ENCODE measurements at places on chromosomes 1 and 21.
A peak's percentile ranks its signal among the peaks of the same experiment; 100 is the strongest.

DNA sequence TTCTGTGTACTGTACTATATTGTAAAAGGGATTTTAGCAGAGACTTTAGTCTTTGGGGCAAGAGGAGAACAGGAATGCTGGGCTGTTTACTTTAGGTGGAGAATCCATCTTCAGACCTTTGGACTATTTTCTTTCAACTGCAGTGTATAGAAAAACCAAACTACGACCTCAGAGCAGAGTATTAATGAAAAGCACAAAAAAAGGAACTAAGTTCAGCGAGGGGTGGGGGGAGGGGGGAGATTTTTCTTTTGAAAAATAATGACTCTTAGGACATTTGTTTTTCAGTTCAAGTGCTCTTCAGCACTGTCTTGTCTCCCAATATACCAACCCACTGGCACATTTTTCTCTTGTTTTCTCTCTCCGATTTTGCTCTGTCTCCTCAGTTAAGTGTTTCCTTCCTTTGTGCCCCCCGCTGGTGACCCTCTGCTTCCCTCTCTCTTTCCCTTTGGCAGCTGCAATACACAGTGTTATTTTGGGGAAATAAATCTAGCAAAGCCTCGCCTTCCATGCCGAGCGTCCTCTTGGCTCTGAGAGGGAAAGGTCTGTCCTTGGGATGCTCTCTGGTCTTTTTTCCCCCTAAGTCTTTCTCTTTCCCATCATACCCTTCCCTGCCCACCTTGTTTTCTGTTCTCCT, 44.8 kb downstream of the ACP6 start:
- DNase-seq, result no peak

- peak; percentile 53 for DNase-seq
Observed at GRCh38 chr1:22420455-22421053, 31.1 kb upstream of the ZBTB40 start.

DNA sequence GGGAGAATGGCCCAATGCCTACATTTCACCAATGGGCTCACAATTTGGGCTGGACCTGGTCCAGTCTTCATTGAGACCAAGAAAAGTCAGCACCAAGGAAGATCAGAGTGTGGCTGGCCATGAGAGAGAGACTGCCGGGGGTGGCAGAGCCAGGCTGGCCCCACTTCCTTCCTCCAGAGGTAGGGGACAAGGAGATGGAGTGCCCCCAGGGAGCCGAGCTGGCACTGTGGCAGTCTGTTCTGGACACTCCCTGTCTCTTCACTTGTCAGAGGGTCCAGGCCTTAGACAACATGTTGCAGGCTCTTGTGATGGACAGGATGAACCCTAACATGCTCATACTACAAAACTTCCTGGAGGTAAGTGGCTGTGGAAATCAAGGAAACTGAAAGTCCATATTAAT, 27.7 kb downstream of the INAVA start:
- no peak for DNase-seq

GRCh38 chr1:151990856-151991198, 2.8 kb downstream of the S100A10 start:
- DNase-seq, result peak; percentile 35

DNA sequence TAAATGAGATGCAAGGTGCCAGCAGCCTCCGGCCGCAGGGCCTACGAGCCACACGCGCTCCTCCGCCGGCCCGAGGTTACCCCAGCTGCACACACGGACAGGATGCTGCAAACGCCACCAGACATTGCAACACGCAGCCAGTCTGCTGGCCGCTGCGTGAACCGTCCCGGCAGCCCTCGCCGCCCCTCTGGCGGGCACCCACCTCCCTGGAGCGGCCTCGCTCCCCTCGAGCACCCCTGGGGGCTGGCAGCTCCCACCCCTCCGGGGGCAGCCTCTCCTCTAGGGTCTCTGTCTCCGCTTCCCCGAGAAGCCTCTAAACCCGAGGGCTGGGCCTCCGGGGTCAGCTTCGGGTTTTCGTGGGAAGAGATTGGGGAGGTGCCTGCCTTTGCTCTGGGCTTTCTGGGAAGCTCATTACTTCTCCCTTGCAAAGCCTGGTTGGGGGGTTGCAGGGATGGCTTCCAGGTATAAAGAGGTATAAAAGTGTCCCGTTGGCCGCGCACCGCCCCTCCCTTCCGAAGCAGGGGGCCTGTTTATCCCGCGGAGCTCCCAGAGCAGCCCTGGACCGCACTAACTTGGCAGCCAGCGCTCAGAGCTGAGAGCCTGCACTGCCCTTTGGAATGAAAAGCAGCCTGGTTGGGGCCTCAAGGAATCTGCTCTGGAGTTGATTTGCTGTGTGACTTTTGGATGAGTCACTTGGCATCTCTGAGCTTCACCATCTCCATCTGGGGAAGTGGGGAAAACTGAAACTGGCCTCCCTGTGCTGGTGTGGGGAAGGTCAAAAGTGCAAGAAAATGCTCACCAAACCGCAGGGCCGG, 21.8 kb downstream of the DHRS3 start:
- peak; percentile 87 for DNase-seq

- DNase-seq, result no peak
Observed at GRCh38 chr1:64934878-64935275, 31.5 kb downstream of the JAK1 start.

DNA sequence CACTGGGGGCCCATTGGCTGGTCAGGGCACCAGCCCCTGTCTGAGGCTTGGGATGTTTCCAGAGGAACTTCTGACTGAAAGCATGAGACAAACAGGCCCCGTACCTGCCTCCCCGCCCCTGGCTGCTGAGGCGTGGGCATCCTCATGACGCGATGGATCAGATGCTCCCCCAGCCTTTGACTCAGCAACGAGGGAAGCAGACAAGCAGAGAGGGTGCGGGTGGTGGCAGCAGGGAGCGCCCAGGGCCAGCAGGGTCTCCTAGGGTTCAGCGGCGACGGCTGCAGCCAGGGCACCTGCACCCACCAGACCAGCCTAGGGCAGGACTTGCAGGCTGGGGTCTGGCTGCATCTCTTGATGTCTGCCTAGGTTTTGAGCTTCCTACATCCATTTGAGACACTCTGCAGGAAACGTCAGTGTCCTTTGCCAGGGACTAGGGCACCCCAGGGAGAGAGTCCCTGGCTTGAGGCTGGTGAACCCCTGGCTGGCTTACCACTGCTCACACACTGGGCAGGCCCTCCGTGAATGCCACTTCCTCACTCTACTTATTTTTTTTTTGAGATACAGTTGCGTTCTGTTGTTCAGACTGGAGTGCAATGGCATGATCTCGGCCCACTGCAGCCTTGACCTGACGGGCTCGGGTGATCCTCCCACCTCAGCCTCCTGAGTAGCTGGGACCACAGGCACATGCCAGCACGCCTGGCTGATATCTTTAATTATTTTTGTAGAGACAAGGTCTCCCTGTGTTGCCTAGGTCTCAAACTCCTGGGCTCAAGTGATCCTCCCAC, 63.3 kb downstream of the DHRS3 start:
- no peak for DNase-seq

- DNase-seq, result peak; percentile 67
Observed at GRCh38 chr1:246492611-246493245, 14.4 kb downstream of the SMYD3 start.

GRCh38 chr1:207021139-207021861, 11.3 kb downstream of the C1orf116 start:
- no peak for DNase-seq

DNA sequence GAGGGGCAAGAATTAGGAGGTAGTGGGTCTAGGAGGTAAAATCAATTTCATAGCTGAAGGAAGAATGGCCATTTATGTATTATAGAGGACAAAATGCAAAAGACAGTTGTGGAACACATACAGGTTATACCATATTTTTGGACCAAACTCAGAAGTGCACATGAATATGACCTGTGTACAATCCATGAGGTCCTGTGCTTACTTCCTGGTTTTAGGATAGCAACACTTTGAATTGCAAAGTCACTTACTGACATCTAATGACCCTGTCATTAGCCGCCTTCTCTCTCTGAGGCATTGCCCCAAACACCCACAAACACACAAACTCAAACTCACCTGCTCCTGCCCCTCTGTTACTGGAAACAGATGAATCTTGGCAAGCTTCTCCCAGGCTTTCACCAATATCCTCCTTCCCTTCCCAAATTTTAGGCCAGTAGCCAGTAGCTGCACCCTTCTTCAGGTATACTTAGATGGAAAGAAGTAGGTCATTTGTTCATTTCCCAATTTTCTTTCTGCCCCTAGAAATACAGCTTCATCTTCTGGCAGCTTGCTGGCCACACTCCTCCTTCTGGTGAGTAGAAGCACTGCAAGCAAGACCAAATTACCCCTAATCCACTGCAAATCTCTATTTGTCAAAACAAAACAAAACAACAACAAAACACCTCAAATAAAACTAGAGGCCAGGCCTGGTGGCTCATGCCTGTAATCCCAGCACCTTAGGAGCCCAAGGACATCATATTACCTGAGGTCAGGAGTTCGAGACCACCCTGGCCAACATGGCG, 13.7 kb upstream of the RPL5 start:
- DNase-seq, result no peak

DNA sequence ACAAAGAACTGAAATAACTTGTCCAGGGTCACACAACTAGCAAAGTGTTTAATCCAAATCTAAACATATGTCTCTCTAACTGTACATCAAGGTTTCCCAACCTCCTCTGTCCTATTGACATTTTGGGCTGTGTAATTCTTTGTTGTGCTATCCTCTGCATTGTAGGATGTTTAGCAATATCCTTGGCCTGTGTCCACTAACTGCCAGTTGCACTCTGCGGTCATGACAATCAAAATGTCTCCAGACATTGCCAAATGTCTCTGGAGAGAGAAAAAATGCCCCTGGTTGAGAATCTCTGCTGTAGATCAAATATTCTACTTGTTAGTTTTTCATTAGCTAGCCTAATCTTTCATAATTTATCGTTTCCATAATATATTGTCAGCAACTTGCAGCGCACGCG, 353.4 kb upstream of the NEGR1 start:
- no peak for DNase-seq

- DNase-seq, result no peak
Observed at GRCh38 chr1:178230881-178231409, 137.0 kb downstream of the RASAL2 start.

GRCh38 chr21:27257226-27257625, 290.3 kb upstream of the ADAMTS5 start:
- no peak for DNase-seq

Measured in uterus (tissue), 4 donors.